Stimulated activated CD4-positive, alpha-beta T cell treated with anti-CD3 and anti-CD28 coated beads, Interleukin-4, amount 100 ng/mL, for 1 hour (primary cell): ENCODE measurements at places on chromosomes 2 and 18.

- no peak for DNase-seq
These were observed 3.0 kb downstream of the BUB1 start for GRCh38 chr2:110674620-110675555.

DNA sequence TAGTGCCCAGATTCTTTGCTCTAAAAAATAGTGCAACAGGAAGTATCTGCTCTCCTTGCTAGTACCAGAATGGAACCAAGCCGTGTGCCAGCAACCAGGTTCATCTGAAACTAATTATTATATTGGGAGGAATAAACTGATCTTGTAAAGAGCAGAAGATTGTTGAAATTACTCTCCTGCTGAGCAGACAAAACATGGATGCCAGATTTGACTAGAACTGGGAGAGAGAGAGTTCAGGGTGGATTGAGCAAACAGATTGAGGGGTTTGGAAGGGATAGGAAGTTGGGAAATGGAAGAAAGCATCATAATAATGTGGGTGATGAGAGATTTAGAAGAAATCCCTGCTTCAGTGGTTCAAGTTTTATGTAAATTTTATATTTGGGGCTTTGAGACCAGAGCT is 160.1 kb upstream of the RASGRP3 start:
- DNase-seq, result no peak

- DNase-seq, result no peak
These were observed 102.6 kb upstream of the SMIM21 start for GRCh38 chr18:75530118-75530517.

DNA sequence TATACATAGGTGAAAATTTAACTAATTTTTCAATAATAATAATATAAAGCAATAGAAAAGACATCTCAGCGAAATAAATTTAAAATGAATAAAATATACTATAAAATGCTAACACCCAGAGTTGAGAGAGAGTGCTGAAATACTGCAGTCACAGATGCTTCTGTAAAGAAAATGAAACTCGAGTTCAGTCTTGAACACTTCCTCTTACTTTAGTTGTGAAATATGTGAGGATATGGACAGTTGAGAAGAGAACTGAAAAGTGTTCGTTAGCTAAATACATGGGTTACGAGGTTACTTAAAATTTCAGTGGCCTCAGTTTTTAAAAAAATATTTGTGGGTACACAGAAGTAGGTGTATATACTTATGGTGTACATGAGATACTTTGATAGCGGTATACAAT is 106.8 kb downstream of the DNAH7 start:
- DNase-seq, result no peak

DNA sequence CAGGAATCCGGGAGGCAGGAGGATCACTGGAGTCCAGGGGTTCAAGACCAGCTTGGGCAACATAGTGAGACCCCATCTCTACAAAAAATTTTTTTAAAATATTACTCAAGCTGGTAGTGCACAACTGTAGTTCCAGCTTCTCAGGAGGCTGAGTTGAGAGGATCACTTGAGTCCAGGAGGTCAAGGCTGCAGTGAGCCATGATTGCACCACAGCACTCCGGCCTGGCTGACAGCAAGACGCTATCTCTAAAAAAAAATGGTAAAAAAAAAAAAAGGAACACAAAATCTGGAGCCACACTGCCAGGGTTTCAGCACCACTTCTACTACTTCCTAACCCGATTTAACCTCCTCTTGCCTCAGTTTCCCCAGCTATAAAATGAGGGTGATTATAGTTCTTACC is 57.0 kb downstream of the STEAP3 start:
- no peak for DNase-seq

DNA sequence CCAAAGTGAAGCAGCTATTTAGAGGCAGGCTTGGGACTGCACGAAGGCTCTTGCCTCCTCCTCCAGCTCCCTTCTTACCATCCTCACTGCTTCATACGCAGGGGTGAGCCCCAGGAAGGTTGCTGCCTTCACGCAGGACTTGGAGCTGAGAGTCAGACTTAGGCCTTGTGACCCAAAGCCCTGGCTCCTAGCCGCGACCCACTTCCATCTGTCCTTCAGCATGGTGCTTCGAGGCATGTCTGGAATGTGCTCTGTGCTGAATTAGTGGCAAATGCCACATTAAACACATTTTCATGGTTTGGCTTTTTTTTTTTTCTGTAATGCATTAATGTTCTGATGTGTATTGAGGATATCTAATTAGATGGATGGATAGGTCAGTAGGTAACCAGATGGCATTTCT is 37.5 kb downstream of the ITGB1BP1 start:
- DNase-seq, result no peak

- DNase-seq, result no peak
These were observed 174.4 kb upstream of the FBXO11 start for GRCh38 chr2:48080534-48081316.

- DNase-seq, result no peak
These were observed 64.0 kb downstream of the CHST9 start for GRCh38 chr18:27121108-27121507.

DNA sequence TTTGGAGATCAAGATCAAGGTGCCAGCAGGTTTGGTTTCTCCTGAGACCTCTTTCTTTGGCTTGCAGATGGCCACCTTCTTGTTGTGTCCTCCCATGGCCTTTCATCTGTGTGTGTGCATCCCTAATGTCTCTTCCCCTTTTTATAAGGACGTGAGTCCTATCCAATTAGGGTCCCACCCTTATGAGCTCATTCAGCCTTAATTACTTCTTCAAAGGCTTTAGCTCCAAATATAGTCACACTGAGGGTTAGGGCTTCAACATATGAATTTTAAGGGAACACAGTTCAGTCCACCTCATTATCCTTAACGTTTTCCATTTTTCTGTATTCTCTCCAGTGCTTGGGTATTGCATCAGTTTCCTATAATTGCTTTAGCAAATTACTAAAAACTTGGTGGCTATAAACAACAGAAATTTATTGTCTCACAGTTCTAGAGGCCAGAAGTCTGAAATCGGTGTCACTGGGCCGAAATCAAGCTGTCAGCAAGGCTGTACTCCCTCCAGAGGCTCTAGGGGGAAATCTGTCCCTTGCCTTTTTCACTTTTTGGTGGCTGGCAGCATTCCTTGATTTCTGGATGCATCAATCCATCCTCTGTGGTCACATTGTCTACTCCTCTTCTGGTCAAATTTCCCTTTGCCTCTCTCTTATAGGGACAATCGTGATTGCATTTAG is 34.1 kb downstream of the CDC42EP3 start:
- DNase-seq, result no peak
